Right lung (tissue), 10 donors: ENCODE measurements at places on chromosomes 3 and 15. TPM values are rescaled to one million over a fixed set of nuclear protein-coding genes. Genes with fewer than 3 reads are reported as not detected.

DNA sequence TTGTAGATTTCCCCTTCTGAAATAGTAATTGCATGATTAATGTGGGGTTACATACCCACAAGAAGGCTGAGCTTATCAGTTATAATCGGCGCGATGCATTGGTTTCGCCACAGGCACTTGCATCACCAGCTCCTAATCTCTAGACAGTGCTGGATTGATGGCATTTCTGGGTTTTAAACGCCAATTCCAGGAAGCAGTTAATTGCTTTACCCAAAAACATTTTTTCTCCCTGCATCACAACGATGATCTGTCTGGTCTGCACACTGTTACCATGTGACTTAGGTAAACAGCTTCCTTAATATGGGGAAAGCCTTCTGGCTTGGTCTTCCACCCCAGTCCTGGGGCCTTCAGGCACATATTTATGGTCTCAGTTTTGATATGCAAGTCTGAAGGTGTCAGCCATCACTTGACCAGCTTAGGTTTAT lies 70.0 kb upstream of the HEG1 start:
- no peak for DNase-seq

- no peak for DNase-seq
These were observed 117.4 kb downstream of the ATG7 start for GRCh38 chr3:11389386-11390268.

DNA sequence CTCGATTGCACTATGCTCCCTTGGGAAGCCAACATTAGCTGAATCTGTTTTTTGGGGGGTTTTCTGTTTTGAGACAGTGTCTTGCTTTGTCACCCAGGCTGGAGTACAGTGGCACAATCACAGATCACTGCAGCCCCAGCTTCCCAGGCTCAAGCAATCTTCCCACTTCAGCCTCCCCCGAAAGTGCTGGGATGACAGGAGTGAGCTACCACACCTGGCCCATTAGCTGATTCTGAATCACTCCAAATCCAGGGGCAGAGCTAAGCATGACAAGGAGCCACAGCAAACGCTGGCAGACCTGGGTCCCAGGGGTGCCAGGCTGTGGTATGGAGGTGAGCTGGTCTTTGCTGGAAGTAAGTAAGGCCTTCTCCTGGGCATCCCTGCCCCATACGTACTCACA lies 18.9 kb downstream of the POC1A start:
- DNase-seq, result no peak

DNA sequence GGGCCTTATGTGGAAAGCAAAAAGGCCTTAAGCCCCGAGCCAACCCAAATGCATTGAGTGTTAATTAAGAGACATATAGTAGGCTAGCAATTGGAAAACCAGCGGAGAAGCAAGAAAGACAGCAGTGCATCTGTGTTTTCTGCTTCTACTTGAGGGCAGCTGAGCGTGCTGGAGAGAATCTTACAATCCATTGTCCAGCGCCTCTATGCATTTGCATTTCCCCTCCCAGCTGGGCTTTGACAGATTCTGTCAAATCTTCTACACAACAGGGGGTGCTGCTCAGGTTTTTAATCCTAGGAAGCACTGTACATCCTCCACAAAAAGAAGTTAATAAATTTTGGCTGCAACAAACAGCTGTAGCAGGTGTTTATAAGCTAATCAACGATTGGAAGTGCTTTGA lies 23.9 kb downstream of the SSR3 start:
- no peak for DNase-seq

- no peak for DNase-seq
These were observed 9.2 kb upstream of the EPB42 start for GRCh38 chr15:43229977-43230376.

GRCh38 chr3:30523366-30523765 lies 83.0 kb upstream of the TGFBR2 start:
- DNase-seq, result no peak

- DNase-seq, result no peak
These were observed 257.8 kb downstream of the SLCO3A1 start for GRCh38 chr15:92111291-92111690.

DNA sequence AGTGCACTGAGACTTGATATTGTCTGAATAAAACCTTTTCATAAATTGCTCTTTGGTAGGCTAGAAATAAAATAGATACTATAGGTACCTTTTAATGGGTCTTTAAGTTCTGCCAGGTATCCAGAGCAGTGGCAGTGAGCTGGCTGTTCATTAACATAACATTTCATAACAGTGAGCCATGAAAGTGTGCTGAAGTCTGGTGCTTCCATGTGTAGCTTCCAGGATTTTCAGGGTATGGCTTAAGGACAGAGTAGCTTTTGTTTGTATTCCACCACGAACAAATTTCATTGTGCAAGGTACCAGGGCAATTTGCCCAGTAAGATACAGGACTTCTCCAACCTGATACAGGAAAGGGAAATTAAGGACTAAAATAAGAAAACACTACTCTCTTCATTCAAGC lies 124.7 kb upstream of the NANOGP8 start:
- no peak for DNase-seq

DNA sequence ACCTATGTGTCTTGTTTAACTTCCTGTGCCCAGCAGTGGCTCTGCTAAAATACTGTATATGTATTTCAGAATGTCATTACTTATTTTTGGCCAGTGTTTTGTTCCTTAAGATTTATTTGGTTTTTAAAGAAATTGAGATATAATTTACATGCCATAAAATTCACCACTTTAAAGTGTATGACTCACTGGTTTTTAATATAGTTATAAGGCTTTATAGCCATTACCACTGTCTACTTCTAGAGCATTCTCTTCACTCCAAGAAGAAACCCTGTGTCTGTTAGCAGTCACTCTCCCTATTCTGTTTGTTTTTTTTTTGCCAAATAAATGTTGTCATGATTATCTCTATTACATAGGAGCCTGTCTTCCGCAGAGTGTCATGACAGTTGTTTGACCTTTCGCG lies 25.8 kb downstream of the PPM1L start:
- DNase-seq, result no peak

DNA sequence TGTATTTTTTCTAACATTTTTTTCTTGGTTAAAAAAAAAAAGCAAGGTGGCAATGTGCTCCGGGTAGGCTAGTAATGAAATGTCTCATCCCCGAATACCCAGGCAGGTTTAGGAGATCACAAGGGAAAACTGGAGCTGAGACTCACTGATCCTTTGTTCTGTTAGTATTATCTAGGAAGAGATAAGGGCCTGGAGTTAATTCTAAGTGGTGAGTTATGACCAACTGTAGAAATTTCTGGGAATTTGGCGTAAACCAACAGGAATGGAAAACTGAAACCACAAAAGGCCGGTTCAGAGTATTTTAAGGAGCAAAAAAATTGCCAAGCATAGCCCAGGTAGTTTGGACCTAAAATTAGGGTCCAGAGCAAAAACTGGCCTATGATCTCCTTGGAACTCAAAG lies 12.4 kb downstream of the PPM1M start:
- DNase-seq, result no peak

DNA sequence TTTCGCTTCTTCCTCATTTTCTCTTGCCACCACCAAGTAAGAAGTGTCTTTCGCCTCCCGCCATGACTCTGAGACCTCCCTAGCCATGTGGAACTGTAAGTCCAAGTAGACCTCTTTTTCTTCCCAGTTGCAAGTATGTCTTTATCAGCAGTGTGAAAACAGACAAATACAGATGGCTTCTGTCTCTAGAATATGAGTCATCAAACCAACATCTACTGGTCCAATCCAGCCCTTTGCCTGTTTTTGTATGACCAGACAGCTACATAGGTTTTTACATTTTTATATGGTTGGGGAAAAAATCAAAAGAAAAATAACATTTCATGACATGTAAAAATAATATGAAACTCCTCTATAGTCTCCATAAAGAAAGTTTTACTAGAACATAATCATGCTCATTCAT lies 118.7 kb upstream of the PTPRG start:
- DNase-seq, result no peak

DNA sequence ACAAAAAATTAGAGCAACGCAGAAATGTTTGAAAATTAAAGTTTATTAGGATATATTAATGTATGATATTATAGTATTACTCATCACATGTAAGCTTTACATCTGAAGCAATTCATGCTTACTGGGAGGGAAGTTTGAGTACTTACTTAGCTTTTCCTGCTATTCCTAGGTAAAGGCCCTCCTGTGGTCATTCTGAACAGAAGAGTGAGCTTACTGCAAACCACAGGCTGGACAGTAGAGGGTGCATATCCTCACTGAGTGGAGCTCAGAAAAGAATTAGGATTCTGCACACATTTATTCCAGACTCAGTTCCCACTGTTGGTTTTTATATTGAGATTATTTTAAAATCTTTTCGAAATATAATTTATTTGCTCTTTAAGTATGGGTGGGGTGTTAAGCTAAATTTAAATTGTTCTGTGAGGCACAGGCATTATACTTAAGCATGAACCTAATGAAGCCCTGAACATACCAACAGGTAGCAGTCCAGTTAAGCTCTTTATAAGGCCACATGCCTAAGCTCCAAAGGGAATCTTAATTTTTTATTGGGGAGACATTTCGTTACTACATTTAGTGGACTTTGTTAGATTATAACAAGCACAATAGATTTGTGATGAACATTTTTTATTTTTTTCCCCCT lies 10.2 kb downstream of the MRPS22 start:
- DNase-seq, result no peak

DNA sequence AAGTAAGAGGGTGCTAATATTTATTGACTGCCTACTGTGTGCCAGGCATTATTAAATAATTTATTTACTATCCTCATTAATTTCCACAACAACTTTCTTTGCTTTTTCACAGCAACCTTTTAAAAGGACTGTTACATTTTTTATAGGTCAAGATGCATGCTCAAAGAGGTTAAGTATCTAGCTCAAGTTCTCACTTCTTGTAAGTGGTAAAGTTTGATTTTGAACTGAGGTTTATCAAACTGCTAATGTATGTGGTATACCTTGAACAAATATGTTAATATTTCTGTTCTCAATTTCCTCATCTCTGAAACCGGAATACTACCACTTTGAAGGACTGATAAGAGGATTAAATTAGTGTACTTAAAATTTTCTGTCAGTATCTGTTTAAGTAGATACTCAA lies 183.3 kb downstream of the AKAP13 start:
- DNase-seq, result no peak

DNA sequence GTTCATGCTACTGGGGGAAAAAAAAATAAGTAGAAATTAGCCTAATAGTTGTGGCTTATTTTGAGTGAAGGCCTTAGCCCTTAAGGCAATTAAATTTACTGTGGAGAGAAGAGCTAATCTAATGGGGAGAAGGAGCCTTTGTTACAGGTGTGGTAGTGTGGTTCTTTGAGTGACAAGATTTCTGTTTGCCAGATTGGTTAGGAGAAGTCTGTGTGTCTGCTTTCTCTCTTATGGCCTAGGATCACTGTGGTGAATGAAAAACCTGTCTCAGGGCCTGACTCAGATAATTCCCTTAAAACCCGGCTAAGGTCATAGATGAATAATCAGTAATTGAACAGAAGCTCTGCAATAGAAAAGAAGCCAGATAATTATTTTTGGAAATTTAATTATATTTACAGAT lies 27.0 kb downstream of the OPA1 start:
- no peak for DNase-seq

- DNase-seq, result no peak
These were observed 38.8 kb downstream of the TRAK1 start for GRCh38 chr3:42130007-42130328.

DNA sequence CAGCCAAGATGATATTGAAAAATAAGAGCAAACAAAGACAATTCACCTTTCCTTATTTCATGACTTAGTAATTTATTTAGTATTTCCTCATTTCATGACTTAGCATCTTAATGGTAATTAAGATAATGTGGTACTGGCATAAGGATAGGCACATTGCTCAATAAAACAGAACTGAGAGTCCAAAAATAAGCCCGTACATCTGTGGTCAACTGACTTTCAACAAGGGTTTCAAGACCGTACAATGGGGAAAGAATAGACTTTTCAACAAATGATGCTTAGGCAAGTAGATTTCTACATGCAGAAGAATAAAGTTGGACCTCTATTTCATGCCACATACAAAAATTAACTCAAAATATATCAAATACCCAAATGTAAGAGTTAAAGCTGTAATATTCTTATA lies 603 bp upstream of the PYDC2 start:
- DNase-seq, result no peak

DNA sequence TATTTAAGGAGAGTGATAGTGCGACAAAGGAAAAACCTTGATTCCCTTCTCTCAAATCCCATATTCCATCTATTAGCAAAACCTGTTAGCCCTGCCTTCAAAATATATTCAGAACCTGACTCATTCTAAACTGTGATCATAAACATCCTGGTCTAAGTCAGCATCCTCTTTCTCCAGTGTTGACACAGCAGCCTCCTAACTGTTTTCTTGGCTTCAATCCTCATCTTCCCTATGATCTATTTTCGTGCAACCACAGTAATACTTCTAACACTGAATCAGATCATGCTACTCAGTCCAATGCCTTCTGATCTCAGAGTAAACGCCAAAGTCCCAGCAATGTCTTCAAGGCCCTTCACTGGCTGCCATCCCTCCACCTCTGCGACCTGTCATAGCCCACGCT lies 785.1 kb downstream of the EDEM1 start:
- DNase-seq, result no peak

- DNase-seq, result peak; percentile 72
These were observed 230.9 kb upstream of the RORA start for GRCh38 chr15:61459785-61460707.

DNA sequence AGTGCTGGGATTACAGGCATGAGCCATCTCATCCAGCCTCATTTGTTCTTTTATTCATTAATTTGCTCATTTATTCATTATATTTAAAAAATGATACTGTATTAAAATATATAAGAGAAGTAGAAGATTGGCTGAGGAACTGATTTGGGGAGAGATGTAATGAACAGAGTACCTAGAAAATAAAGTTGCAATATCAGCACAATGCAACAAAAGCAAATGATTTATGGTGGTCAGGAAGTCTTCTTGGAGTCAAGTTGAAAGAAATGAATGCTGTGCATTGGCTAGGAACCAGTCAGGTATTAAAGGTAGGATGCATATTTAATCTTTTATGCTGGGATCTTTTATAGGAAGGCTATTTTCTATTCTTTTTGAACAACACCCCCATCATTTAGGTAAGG lies 152.2 kb downstream of the C3orf38 start:
- DNase-seq, result no peak

- DNase-seq, result no peak
These were observed 219.2 kb upstream of the SGO1 start for GRCh38 chr3:20405231-20405630.

SI gene
- polyA plus RNA-seq, result 0.17 TPM

DVL3 gene
- polyA plus RNA-seq, result 69.5 TPM

ADAMTS17 gene
- polyA plus RNA-seq, result 3.6 TPM

GAP43 gene
- polyA plus RNA-seq, result 0.82 TPM

TNFSF10 gene
- 52.7 TPM for polyA plus RNA-seq

PGBD4 gene
- polyA plus RNA-seq, result 2.0 TPM

RPL4 gene
- polyA plus RNA-seq, result 4,410 TPM

SYNPR gene
- 0.25 TPM for polyA plus RNA-seq

CNBP gene
- polyA plus RNA-seq, result 412 TPM

GLDN gene
- 0.31 TPM for polyA plus RNA-seq
